Psoas muscle (tissue), 8 donors: ENCODE measurements at places on chromosomes 7 and 10. TPM values are rescaled to one million over a fixed set of nuclear protein-coding genes. Genes with fewer than 3 reads are reported as not detected.
A peak's percentile ranks its signal among the peaks of the same experiment; 100 is the strongest.

Gene SPDYE5
- total RNA-seq = not detected

Gene TAS2R5
- total RNA-seq = 0.66 TPM

Gene WDFY4
- total RNA-seq = 0.69 TPM

Gene FOXI2
- total RNA-seq = not detected

Gene AEBP1
- 6.9 TPM for total RNA-seq

Gene NRP1
- 48.8 TPM for total RNA-seq

Gene PHTF2
- 80.8 TPM for total RNA-seq

DNA sequence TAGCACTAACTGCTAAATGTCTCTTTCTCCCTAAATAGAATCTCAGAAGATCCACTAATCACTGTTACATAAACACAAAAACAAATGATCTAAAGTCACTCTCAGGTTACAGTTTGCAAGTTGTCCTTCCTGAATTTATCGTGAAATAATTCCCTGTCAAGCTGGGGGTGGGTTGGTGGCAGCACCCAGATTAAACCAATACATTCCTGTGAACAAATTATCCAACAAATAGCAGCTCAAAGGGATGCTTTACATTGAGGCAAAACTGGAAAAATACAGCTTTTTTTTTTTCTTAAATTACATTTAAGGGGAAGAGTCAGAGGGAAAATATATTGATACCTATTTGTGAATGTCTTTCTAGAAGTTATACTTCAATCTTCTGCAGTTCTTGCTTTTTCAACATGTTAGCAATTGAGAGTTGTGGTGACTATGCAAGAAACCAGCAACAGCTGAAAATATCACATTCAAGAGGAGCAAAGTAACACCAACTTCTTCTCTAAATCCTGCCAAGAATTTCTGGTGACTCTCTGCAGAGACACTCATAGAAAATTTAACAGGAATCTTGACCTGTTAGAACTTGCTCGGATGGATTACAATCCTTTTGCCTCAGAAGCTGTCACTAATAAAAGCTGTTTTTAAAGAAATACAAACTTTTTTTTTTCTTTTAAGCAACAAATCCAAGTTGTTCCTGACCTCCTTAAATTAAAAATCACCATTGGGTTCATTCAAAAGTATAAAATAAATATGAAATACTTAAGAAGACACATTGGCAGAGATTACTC, 18.9 kb downstream of the LMOD2 start:
- peak overlapping the region; percentile 90 for H3K27ac ChIP-seq
- peaks cover 55% of the 10 kb centered on the region for H3K4me1 ChIP-seq
- DNase-seq = no peak
- H3K27me3 ChIP-seq = no peaks in the 10 kb centered on the region
- H3K4me3 ChIP-seq = peak overlapping the region; percentile 44

DNA sequence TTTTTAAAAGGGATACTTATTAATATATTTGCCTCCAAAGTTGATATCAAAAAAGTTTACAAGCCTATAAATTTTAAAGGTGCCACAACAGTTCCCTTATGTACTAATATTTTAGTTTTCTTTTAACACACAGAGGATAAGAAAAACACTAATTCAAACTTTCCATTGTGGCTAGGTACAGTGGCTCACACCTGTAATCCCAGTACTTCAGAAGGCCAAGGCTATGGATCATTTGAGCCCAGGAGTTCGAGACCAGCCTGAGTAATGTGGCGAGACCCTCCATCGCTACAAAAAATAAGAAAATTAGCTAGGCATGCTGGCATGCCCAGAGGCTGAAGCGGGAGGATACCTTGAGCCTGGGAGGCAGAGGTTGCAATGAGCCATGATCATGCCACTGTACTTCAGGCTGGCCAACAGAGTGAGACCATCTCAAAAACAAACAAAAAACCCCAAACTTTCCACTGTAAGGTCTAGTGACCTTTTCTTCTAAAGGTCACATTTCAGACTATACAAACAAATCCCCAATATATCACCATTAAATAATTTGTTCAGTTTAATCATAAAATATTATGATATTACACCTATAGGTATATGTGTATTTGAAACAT, 107.5 kb downstream of the HBP1 start:
- H3K4me1 ChIP-seq = peaks cover 18% of the 10 kb centered on the region
- peak overlapping the region; percentile 70 for H3K27ac ChIP-seq
- H3K27me3 ChIP-seq = no peaks in the 10 kb centered on the region
- H3K4me3 ChIP-seq = no peak overlapping the region

DNA sequence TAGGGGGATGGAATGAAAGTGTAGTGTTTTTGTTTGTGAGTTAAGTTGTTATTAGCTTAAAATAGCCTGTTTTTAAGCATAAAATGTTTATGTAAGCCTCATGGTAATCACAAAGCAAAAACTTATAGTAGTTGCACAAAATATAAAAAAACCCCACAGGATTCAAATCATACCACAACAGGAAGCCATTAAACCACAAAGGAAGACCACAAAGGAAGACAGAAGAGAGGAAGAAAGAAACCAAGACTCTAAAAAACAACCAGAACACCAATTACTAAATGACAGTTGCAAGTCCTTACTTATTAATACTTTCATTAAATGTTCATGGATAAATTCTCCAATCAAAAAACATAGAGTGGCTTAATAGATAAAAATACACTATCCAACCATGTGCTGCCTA, 63.6 kb downstream of the ANKRD7 start:
- no peaks in the 10 kb centered on the region for H3K4me1 ChIP-seq
- no peak overlapping the region for H3K4me3 ChIP-seq
- H3K36me3 ChIP-seq = no peaks in the 10 kb centered on the region
- DNase-seq = no peak

GRCh38 chr10:16966991-16967865, 150.0 kb upstream of the RSU1 start:
- H3K4me3 ChIP-seq = peak overlapping the region; percentile 30
- no peak for DNase-seq
- no peaks in the 10 kb centered on the region for H3K27me3 ChIP-seq
- H3K4me1 ChIP-seq = peaks cover 20% of the 10 kb centered on the region
- no peaks in the 10 kb centered on the region for H3K36me3 ChIP-seq

DNA sequence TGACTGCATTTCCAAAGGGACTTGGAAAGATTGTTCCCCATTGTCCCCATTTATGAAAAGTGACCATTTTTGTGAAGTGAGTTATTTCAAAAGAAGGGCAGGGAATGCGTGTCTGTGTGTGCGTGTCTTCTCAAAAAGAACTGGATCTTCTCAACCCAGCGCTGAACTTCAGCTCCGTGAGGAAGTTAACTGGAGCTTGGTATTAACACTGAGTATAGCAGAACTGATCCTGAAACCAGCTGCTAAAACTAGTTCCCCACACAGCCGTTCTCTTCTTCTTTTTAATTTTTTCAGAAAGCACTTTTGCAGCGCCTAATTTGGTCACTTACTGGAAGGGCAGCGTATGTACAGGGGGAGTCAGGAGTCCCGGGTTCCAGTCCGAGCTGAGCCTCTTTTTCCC, 45.8 kb upstream of the PLEKHA1 start:
- no peaks in the 10 kb centered on the region for H3K36me3 ChIP-seq
- H3K4me1 ChIP-seq = no peaks in the 10 kb centered on the region
- no peaks in the 10 kb centered on the region for H3K27me3 ChIP-seq

GRCh38 chr10:59082249-59082648, 94.2 kb upstream of the PHYHIPL start:
- H3K4me3 ChIP-seq = no peak overlapping the region
- no peaks in the 10 kb centered on the region for H3K27me3 ChIP-seq
- no peaks in the 10 kb centered on the region for H3K36me3 ChIP-seq
- H3K4me1 ChIP-seq = no peaks in the 10 kb centered on the region

GRCh38 chr10:69467928-69468750, 16.9 kb downstream of the TSPAN15 start:
- no peaks in the 10 kb centered on the region for H3K27me3 ChIP-seq
- peaks cover 67% of the 10 kb centered on the region for H3K4me1 ChIP-seq
- H3K4me3 ChIP-seq = no peak overlapping the region
- DNase-seq = no peak

DNA sequence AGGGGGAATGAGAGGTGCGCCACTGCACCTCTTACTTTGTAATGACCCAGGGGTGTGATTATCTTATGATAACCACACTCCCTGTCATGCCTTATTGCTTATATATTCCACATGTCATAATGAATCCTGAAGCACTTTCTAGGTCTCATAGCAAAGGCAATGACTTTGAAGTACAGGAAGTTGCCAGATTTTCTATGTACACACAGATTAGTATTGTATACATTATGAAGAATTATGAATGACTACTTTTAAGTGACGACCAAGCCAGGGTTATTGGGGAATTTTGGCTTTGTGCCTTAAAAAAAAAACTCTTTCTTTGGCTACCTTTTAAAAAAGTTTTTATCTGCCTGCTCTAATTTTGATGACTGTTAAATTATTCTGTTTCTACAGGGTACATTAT, 269.6 kb downstream of the MDFIC start:
- H3K4me1 ChIP-seq = no peaks in the 10 kb centered on the region
- H3K27me3 ChIP-seq = no peaks in the 10 kb centered on the region
- no peak for DNase-seq

DNA sequence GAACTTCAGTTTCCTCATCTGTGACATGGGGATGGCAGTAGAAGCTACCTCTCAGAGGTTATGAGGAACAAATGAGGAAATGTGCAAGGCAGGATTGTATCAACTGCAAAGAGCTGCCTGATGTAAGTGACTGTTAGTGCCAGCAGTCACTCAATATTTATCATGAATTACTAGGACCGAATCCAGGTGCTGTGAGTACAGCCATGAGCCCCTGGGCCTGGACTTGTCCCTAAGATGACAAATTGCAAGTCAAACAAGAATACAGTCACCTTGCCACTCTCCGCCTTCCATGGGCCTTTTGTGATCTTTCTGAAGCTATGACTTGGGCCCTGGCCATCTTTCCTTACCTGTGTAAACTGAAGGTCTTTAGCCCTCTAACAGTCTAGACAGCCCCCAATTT, 27.7 kb upstream of the TLX1 start:
- no peak for DNase-seq
- H3K27me3 ChIP-seq = no peaks in the 10 kb centered on the region
- no peak overlapping the region for H3K4me3 ChIP-seq
- no peaks in the 10 kb centered on the region for H3K4me1 ChIP-seq
- no peak overlapping the region for H3K27ac ChIP-seq

DNA sequence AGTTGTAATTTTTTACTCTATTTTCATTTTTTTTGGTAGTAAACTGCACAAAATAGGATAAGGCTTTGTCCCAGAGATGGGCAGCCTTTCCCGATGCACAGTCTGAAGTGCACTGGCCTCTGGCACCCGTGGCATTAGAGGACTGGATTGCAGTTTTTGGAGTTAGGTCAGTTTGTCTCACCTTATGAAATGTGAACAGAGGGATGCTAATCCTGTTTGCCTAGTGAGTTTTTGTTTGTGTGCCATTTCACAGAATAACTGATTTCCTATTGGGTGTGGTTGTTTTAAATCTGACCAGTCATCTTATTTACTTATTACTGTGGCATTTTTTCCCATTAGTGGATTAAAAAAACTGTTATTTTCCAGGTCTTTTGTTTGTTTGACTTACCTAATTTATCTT, 109.5 kb upstream of the GATA3 start:
- H3K27ac ChIP-seq = no peak overlapping the region
- H3K36me3 ChIP-seq = no peaks in the 10 kb centered on the region
- peaks cover 4% of the 10 kb centered on the region for H3K4me1 ChIP-seq
- no peak for DNase-seq
- H3K4me3 ChIP-seq = no peak overlapping the region

DNA sequence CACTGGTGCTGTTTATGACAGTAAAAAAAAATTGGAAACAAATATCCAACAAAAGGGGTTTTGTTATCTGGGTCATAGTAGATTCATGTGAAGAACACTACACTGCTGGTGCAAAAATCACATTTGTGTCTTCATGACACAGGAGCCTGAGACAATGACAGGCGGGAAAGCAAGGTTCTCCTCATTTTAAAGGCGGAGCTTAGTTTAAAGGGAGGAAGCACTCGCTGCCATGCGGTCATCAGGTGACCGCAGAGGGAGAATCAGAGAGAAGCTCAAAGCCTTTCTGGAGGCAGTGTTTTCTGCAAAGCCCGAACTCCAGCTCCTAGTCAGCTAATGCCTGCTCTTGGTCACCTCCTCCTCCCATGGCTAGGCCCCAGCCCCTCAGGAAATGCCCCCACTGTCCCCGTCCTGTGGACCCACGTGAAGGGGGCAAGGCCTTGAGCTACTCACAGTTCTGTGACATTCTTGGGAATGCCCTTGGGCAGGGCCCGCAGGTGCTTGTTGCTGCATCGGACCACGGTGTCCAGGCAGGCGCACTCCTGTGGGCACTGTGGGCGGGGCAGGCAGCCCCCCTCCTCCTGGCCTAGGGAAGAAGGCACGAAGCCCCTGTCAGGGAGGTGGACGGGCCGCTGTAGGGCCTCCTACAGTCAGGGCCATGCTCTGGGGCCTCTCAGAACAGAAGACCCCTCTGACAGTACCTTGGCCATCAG, 146.1 kb downstream of the SLIT1 start:
- no peaks in the 10 kb centered on the region for H3K27me3 ChIP-seq
- peaks cover 5% of the 10 kb centered on the region for H3K4me1 ChIP-seq
- H3K27ac ChIP-seq = no peak overlapping the region
- no peak for DNase-seq

DNA sequence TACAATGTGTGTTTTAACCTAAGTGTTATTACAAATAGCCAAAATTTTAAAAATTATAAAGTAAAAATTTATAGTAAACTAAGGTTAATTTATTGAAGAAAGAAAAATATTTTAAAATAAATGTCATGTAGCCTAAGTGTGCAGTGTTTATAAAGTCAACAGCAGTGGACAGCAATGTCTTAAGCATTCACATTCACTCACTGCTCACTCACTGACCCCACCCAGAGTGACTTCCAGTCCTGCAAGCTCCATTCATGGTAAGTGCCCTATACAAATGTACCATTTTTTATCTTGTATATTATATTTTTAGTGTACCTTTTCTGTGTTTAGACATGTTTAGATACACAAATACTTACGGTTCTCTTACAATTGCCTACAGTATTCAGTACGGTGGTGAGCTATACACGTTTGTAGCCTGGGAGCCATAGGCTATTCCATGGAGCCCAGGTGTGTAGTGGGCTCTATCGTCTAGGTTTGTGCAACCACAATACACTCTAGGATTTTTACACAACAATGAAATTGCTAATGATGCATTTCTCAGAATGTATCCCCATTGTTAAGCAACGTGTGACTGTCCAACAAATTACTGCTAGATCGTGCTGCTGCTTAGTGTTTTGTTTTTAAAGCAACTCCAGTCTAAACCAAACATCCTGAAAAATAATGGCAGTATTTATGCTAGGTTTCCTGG, 108.9 kb upstream of the NAMPT start:
- H3K4me3 ChIP-seq = no peak overlapping the region
- no peaks in the 10 kb centered on the region for H3K36me3 ChIP-seq
- DNase-seq = no peak
